HepG2 (cell line): ENCODE measurements at places on chromosomes 3 and 15. TPM values are rescaled to one million over a fixed set of nuclear protein-coding genes. Genes with fewer than 3 reads are reported as not detected.

DNAH12 gene
- 0.08 and 0.11 TPM in 2 replicates for polyA plus RNA-seq

SLC6A1 gene
- 0.04 TPM in 1 of 2 replicates, not detected in the other for polyA plus RNA-seq

ALDH1A2 gene
- polyA plus RNA-seq = 0.90 and 2.0 TPM in 2 replicates

CCR1 gene
- not detected in 2 replicates for polyA plus RNA-seq
